ENCODE measurements at places on chromosomes 7 and 10. TPM values are rescaled to one million over a fixed set of nuclear protein-coding genes. Genes with fewer than 3 reads are reported as not detected.

CYP3A5 gene
- total RNA-seq, result 1.5 TPM

GRCh38 chr10:95300022-95300539, 9.3 kb upstream of the PDLIM1 start:
- DNase-seq, result no peak

DNA sequence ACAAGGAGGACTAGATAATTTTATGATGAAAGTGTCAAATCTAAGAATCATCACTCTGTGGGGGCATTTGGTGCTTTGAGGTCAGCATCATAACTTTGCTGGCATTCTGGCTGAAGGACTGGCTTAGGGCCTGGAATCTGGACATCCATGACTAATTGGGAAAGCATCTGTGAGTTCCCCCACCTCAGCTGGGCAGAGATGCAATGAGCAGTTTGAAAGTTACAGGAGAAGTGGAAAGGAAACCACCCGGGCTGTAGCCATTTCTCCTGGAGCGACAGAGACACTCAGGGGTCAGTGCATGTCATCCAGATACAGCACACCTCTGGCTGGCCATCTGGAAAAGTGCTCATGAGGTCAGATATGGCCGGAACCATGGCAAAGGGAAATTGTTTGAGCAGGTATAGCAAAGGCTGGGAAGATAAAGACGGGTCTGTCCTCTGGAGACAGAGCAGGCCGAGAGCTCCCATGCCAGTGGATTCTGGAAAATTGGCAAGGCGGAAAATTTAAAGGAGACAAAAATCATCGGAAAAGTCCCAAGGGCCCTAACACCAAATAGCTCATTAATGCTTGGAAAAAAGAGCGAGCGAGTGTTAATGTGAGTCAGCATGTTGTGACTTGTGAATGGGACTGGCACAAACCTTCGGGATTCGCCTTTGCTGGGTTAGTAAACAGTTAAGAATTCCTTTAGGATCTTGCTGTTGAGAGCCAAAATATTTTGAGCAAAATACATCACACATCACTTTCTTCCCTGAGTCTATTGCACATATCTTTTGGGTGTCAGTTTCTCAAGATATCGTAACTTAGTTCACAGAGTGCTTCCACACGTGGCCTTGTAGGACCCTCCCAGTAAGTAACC, 188.4 kb upstream of the AGK start:
- DNase-seq, result no peak

DNA sequence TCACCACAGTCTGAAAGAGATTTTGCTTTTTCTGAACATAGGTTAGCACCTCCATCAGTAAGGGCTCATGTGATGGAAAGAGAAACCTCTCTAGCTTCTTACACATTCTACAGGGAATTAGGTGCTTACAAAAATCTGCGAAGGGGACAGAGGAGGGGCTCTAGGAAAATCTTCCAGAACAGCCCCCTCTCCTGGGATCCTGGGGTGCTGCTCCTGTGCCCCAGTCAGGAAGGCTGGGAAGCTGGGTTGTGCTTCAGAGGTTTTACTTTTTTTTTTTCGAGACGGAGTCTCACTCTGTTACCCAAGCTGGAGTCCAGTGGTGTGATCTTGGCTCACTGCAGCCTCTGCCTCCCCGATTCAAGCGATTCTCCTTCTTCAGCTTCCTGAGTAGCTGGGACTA, 7.5 kb upstream of the FAM171A1 start:
- DNase-seq, result no peak

Data from HCT116 (cell line).